ENCODE measurements at places on chromosomes 5 and 9.

GRCh38 chr5:159616952-159617351, 286.7 kb upstream of the IL12B start:
- peak; percentile 9 for DNase-seq

DNA sequence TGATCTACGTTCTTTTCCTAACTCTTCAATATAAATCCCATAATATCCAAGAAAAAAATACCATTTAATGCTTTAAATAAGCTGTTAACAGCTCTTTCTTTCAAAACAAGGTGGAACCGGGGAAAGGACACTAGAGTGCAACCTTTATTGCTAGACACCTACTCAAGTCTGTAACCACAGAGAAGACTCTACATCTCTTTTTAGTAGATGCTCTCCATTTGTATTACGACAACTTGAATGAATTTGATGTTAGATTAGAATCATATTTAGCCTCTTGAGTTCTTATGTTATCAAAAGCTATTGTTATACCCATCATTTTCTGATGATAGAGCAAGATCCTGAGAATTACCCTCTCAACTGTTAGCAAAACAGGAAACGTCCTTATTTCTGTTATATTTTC, 246.3 kb downstream of the MLLT3 start:
- DNase-seq = no peak

DNA sequence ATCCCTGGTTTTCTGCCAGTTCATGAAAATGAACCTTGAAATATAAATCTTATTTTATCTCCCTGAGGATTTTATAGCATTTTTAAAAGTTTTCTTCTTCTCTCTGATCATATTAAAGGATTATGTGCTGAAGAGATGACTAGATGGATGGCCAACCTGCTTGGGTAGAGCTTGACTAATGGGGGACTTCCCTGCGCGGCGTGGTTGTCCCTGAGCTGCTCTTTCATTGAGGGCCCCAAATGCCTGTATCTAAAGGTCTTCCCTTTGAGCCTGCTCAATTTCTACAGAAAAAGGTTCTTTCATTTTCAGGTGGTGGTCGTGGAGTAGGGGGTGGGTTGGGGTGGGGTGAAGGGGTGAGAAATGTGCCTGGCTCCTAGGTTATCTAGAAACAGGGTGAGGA, 20.5 kb upstream of the CDKN2AIPNL start:
- DNase-seq = no peak

- no peak for DNase-seq
These were observed 45.6 kb upstream of the SMIM15 start for GRCh38 chr5:61207884-61208283.

- no peak for DNase-seq
These were observed 128.4 kb upstream of the IER5L start for GRCh38 chr9:129306318-129306973.

DNA sequence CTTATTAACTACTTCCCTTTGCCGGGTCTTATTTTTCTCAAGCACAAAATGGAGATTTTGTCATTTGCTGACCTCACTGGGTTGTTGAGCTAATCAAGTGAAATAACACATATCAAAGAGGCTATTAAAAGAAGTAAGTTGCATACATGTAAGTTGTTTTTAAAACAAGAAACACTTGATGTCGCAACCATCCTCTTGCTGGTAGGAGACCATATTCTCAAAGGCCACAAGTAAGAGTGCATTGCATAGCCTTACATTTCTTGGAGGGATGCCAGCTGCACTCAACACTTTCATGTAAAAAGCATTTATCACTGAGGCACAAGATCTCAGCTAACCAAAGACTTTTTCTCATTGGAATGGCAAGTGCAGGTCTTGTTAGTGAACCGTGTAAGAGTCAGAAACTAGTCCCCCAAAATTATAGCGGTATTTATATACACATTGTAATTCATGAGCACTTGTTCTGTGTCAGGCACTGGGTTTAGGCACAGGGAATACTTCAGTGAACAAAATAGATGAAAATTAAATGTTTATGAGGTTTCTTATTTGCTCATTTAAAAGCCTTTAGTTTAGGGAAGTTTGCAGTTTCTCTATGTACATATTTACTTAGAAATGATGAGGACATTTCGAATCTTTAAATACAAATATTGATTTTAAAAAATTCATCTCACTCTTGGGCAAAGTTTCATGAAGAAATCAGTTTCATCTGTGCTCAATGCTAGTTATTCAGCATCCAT, 72.0 kb downstream of the ZFAND5 start:
- peak; percentile 99 for DNase-seq

- no peak for DNase-seq
These were observed 49.6 kb downstream of the CFAP77 start for GRCh38 chr9:132459661-132460060.

DNA sequence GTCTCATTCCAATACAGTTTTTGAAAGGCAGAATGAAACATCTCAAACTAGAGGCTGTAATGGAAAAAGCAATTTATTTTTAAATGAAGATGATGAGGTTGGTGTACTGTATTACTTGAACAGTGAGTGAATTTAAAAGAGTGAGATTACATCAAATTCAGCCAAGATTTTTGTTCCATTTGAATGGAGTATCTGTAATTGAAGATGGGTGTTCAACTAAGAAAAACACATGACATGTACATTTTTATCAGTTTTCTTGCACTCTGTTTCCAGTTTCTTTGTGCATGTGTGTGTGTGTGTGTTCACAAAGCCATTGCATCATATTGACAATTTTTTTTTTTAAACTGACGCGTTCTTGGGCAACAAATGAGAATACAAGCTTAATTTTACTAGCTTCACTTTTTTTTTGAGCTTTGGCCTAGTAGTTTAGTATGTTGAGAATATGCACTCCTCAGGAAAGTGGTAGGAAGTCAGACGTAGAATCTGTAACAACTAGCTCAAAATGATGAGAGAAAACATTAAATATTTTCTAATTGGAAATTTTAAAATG, 243.5 kb downstream of the MAST4 start:
- DNase-seq = no peak

DNA sequence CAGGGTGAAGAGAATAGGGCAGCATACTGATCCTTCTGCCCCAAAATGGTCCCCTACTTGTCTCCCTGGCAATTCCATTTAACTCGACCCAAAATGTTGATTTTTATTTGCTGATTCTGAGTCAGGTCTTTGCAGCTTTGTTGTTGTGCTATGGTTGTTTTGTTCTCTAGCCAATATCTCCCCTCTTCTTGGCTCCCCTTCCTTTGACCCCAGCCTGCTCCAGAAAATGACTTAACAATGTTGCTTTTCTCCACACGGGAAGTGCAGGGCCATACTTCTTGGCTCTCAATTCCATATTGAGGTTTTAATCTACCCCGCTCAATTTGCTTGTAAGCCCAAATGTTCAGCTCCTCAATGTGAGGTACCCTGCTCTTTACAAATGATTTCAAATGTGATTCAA, 330.0 kb downstream of the RASEF start:
- no peak for DNase-seq

DNA sequence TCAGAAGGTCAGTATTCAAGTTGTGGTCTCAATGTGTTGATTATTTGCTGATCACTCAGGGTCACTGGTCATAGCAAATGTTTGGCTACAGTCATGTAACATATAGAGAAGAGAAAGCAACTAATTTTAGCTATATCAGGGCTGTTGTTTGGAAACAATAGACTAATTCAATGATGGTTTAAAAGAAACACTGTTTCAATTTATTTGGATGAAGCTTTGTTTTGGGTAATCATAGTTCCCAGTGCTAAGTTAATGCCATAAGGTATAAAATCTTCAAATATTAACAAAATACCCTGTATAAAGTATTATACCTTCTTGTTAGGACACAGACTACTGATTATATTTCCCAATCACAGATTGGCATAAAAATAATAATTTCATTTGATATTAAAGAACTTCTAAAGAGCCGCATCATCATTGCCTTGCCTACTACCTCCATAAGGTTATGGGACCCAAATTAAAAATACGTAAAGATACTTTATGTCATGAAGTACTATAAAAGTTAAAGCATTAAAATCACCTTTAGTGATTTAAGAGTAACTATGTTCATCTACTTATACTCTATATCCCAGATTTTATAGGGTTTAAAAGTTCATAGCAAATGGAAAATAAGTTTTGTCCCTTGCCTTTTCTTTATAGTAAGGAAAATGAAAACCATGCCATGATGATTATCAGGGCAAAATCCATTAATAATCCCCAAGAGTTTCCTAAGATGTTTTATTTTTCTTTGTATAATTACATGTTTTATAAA, 6.0 kb downstream of the NR3C1 start:
- no peak for DNase-seq

GRCh38 chr5:67983251-67984110, 232.1 kb upstream of the PIK3R1 start:
- DNase-seq = peak; percentile 8

GRCh38 chr5:122170620-122171019, 41.3 kb downstream of the ZNF474 start:
- DNase-seq = peak; percentile 44
